Stimulated activated CD8-positive, alpha-beta memory T cell treated with anti-CD3 and anti-CD28 coated beads, Interleukin-4, amount 100 ng/mL, for 24 hours (primary cell): ENCODE measurements at places on chromosomes 11 and 22.

- DNase-seq = no peak
Measured at GRCh38 chr11:126722956-126723664, 277.5 kb downstream of the KIRREL3 start.

DNA sequence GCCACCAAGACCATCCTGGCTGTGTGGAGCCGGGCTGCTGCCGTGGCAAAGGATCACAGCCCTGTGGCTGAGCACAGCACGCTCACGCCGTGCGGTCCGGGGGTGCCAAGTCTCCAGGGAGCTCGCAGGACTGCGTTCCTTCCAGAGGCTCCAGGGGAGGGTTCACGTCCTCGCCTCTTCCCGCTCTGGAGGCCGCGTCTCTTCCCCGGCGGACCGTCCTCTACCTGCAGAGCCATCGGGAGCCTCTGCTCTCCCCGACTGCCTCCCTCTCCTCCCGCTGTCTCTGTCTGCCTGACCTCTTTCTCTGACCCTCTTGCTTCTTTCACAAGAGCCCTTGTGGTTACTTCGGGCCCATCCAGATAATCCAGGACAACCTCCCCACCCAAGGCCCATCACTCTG, 11.4 kb upstream of the MUC5AC start:
- DNase-seq = no peak

DNA sequence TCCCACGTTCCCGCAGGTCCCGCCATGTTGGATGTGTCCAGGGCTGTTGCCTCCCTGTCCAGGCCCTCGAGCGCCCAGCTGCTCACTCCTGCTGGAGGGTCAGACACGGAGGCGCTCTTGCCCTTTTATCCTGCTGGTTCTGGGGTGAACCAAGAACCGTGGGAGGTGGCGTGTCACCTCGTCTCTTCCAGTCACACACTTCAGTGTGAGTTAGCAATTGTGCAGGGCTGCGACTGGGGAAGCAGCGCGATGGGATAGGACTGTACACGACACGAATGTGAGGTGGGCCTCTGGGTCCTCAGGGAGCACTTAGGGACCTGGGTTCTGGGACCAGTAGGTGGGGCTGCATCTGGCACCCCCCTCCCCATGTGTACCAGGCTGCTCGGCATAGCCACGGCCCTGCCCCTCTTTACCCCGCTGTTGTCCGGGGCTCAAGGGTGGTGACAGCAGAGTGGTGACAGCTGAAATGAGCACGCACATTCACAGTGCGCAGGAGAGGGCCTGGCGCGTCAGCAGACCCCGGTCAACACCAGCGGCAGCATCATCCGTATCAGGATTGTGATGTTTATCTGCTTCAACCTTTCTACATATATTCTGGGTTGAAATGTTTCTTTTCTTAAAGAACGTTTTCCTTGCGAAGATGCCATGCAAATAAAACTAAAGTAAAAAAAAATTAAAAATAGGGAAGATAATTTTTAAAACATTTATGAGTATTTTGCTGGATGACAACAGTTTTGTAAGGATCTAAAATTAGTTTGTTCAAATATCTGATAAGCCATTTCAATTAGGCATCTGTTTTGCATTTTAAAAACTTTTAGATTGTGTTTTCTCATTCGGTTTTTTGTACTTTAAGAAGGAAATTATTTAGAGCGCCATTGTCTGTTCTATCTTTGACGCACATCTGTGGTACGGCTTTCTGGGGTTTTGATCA, 210.7 kb downstream of the TBC1D22A start:
- no peak for DNase-seq

DNA sequence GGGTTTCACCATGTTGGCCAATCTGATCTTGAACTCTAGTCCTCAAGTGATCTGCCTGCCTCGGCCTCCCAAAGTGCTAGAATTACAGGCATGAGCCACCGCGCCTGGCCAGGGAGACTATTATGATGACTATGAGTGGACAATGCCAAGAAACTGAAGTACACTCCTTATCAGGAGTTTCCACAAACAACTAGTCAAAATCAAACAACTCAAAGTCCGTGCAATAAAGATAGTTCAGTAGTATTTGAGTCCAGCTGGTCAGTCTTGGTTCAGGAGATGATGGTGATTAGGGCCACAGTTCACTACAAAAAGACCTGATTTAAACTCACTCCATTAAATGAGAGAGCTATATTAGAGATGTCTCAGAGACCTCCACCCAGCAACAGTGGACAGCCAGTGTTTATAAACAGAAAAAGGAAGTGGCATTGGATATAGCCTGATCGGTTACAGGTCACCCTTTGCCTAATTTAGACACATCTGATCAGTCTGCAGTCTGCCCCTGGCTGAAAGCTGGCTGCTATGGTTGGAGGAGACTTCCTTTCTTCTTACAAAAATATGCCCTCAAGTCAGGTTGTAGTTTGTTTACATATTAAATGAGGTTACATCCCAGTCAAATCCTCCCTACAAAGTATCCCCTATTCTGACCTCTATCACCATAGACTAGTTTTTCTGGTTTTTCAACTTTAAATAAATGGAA, 17.0 kb downstream of the CD3E start:
- no peak for DNase-seq

- DNase-seq = no peak
Measured at GRCh38 chr11:15495462-15495861, 380.7 kb downstream of the INSC start.

DNA sequence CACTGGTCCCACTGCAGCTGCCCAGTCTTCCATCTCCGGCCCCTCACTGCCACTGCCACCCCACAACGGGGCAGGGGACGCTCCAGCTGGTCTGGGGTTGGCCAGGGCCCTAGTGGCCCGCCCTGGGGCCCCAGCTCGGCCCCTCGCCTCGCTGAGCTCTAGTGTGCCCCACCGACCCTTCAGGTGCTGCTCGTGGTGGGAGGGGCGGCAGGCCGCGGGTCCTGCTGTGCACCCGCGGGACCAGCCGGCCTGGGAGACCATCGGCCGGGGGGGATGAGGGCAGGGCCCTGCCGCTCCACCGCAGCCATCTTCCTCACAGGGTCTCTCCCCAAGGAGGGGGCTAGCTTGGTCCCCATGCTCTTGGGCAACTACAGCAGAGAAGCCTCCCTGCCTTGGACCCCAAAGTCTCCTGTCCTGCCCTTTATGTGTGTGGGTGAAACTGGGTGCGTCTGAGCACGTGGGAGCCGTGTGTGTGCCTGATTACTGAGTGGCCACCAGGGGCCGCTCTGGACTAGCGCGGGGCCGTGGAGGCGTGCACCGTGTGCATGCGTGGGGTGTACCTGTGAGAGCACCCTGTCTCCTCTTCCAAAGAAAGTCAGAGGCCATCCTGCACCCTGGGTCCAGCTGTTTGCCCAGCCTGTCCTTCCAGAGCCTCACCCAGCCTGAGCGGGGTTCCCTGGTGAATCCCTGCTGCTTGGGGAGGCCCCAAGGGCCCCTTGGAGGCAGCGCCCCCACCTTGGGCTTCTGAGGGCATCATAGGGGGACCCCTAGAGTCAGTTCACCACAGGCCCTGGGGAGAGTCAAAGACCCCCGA, 6.0 kb upstream of the ACR start:
- peak; percentile 21 for DNase-seq

DNA sequence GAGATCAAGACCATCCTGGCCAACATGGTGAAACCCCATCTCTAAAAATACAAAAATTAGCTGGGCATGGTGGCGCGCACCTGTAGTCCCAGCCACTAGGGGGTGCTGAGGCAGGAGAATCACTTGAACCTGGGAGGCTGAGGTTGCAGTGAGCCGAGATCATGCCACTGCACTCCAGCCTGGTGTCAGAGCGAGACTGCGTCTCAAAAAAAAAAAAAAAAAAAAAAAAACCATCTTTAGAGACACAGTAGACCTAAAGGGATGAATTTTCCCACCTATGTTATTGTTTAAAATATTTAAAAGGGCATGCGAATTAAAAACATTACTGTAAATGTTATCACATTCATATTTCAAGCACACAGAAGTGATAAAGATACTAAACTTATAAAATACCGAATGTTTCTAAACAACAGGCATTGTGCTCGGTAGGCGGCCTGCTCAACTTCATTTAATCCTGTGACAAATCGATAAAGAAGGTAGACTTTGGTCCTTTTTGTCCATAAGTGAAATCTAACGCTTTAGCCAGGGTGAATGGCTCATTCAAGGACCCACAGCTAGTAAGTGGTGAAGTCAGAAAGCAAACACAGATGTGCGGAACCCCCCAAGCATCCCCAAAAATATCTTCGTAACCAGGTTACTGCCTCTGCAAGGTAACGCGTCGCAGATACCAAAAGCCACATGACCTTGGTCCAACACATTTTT, 16.1 kb downstream of the NCAPD3 start:
- DNase-seq = peak; percentile 49

GRCh38 chr11:8586184-8586583, 7.8 kb downstream of the STK33 start:
- DNase-seq = no peak

- DNase-seq = no peak
Measured at GRCh38 chr22:40056559-40056958, 61.8 kb downstream of the FAM83F start.

DNA sequence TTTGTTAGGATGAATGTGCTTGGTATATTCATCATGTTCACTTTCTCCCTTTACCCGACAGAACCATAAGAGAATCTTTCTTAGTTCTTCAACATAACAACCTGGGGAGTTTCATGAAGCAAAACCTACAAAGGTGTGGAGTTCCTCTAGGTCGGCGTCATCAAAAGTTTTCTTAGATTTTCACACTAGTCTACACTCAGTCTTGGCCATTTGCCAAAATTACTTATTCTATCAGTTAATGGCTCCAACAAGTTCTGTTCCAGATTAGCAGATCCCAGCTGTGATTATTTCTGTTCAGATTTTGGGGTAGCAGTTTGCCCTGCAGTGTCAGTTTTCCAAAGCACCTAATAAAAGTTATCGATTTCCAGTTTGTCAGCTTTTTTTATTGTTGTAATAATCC, 935.8 kb upstream of the RAG2 start:
- DNase-seq = no peak

DNA sequence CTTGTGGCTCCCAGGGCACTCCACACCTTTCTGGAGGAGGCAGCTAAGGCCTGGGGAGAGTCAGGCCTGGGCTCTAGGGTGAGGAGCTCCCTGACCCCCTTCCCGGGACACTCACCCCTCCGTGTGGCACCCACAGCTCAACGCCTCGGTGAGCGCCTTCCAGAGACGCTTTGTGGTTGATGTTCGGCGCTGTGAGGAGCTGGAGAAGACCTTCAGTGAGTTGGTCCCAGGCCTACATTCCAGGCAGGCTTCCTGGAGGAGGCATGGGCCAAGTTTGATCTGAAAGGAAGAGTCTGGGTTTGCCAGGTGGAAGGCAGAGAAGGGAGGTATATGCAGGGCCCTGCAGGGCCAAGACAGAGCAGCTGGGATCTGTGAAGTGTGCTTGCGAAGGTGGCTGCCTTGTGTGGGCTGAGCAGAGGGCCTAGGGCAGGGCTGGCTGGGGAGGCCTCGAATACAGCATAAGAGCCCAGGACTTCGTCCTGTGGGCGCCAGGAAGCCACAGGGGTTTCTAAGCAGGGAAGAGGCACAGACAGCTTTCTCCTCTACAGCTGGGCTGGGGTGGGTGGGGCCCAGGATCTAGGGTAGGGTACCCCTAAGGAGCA, 2.9 kb downstream of the TCIRG1 start:
- DNase-seq = no peak

- DNase-seq = peak; percentile 17
Measured at GRCh38 chr11:116224154-116224888, 548.5 kb downstream of the BUD13 start.

DNA sequence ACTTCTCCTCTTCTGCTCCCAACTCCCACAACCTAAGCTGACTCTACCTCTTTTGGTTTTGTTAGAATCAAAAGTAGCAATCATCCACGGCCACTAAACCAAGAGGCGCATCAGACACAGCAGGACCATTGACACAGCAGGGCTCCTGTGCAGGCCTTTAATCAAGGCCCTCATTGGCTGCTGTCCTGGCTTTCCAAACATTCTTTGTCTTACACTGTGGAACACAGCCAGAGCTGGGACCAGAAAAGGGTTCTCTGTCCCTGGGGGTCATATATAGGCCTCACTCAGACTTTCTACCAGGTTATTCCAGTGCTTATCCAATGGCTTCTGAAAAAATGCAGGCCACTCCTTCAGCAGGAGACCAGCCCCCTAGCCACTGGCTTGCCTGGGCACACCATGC, 212.7 kb upstream of the NTM start:
- DNase-seq = no peak

DNA sequence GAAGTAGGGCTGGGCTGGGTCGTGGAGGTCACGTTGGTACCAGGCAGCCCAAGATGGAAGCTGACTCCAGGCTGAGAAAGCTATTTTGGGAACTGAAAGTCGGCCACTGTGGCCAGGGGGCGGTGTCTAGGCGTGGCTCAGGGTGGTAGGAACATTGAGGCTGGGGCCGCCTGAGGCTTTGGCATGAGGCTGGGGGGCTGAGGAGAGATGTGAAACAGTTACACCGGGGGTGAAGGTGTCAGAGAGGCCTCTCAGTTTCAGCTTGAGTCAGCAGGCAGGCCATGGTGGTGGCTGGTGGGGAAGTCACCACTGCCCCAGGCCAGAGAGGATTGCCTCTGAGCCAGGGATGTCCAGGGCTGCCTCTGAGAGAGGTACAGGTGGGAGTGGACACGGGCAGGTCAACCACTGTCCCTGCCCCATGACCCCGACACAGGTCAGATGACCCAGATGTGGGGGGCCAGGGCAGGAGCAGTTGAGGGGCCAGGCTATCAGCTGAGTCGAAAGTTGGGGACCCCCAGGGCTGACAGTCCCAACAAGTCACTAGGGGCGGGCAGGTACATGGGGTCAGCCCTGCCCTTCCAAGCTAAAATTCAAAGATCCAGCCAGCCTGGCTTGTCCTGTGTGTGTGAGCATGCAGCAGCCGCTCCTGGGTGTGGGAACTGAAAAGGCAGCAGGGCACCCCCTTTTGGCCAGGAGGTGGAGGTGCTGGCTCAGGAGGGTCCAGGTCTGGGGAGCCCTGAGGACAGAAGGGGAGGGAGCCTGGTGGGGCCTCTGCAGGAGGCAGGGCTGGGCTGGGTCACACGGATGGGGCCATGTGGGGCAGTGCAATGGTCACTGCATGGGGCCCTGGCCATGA, 7.2 kb downstream of the KCNK7 start:
- DNase-seq = peak; percentile 68

DNA sequence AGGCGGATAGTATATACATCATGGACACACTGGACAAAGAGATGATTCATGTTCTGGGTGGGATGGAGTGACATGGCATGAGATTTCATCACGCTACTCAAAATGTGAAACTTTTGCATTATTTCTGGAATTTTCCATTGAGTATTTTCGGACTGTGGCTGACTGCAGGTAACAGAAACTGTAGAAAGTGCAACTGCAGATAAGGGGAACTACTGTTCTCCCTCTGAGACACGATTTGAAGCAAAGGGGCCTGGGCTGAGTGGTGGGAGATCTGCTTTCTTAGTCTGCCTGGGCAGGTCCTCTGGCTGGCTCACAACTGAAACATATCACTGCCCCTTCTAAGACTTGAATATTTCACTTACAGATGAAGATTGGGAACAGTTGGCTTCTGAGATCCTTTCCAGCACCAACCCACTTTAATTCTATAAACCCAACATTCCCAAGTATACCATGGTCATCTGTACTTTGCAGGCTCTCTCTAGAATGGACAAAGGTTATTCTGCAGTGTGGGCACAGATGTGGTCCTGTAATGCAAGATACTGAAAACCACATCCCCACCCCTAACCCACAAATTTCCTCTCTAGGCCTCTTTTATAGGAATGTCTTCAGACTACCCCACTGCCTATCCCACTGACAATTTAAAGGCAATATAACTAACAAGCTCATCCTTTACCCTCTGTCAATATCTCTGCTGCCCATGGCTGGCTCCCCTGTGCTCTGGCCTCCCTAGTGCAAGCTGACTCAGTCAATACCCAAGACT, 121.1 kb downstream of the KCNC1 start:
- DNase-seq = no peak
